ENCODE measurements at places on chromosomes 2 and 18.

DNA sequence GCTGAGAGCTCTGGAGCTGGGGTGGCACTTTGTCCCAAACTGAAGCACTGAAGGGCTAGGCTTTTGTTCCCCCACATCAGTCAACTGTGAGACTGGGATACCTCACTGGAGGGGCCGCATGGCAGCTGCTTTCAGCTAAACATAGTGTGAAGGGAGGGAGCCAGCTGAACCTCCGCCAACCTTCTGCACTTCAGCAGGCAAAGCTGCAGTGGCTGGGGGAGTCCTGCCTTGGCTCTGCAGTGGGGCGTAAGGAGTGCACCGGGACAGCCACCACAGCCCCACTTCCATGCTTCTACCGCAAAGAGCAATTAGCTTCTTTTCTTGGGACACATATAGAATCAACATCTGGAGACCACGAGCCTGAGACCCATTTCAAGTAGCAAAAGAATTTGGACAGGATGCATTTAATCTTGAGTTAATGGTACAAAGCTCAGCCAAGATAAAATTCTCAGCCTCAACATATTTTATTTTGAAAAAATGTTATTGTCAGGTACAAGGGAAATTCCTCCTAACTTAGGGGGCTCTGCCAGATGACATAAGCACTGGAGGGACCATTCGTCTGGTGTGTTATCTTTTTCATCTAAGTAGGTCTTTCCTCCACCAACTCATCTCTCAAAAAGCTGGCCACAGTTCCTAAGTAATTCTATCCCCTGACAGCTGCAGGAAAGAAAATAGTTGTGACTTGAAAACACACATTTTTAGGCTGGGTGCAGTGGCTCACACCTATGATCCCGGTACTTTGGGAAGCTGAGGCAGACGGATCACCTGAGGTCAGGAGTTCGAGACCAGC lies 25.6 kb upstream of the MYCN start:
- DNase-seq: peak; percentile 32

DNA sequence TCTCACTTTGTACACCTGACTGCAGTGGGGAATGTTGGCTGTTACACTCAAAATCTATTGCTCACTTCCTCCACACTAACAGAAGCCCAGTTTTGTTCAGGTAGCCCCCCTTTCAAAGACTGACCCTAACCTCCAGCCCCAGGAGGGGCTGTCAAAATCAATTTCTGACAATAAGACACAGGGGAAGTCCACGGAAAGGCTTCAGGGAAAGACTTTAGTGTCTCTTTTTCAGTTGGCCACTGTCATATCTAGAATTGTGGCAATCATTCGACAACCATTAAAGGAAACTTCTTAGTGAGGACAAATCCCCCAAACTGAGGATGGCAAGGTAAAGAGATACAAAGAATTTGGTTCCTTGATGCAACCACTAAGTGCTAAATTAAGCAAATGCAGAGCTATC lies 59.0 kb downstream of the BARD1 start:
- no peak for DNase-seq

DNA sequence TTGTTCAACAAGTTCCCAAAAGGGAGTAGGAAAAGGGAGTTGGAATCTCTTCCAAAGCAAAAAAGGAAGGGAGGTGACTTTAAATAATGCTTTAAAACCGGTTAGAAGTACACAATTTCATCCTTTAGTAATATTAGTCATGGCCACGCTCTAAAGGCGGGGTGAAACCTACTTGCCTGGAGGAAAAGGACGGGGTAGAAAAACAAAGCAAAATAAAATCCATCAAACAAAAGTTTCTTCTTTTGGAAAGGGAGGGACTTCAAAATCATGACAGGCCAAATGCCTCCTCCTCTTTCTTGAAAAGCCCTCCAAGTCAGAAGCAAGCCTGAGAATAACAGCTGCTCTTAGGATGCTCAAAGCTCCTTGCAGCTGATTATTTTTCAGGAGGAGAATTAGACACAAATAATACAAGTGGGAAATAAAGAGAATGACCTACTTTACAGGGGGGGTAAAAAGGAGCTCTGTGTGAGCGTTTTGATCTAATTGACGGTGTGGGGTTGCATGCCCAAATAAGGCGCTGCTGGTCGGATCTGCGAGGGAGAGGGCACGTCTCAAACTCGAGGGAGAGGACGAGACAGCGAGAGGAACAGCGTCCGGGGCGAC lies 1.8 kb upstream of the NPAS2 start:
- DNase-seq: no peak

DNA sequence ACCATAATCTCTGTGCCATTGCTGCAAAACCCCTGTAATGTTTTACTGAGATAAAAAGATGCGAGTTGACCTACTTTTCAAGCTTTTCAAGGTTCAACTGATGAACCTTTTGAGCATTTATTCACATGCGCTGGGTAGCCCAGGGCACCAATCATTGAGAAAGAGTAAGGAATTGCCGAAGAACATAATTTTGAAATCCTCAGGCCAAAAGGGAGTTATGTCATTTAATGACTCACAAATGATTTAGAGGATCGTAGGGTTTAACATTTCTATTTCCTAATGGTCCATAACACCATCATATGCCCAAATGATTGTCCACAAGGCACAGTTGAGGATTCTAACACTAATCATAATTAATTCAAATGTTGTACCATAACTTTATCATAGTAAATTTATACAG lies 20.2 kb upstream of the DLX1 start:
- DNase-seq: no peak

DNA sequence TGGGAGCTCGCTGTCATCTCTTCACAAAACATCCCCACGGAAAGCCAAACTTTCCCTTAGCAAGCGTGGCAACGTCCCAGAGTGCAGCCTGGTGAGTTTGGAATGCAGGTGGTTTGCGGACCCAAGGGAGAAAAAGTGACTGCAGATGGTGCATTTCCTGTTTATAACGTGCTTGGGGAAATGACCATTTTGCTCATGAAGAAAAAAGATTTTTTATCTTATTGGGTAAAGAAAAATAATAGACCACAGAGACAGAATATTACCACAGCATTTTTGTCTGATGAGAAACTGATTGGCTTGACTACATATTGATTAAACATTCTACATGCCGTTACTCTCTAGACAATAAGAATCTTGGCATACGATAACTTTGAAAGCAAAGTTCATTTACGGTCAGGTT lies 136.5 kb downstream of the COPS8 start:
- no peak for DNase-seq

DNA sequence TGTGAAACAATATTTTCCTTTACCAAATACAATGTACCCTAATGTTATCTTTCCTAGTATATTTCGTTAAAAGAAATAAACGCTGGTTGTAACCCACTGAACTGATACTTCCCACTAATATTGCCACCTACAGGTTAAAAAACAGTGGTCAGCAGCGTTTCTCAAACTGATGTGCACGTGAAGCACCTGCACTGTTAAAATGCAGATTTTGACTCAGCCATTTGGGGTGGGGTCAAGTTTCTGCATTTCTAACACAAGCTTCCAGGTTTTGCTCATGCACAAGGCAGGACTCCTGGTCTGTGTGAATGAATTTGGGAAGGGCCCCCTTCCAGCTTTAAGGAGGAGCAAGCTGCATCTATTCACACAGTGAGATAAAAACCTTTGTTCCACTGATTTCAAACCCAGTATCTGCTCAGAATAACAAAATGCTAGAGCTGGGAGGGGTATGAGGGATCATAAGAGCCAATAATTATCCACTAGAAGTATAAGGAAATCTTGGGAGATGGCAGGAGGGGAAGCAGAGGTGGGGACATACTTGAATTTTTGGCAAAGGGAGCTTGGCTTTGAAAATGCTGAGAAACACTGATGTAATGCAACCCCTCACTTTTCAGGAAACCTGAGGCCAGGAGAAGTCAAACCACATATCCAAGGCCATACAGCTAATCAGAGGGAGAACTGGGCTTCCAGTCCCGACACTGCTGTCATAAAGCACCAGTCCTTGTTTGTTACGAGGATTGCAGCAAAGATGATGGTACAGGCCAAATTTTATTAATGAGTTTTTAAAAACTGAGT lies 116.2 kb downstream of the RBMS1 start:
- no peak for DNase-seq

GRCh38 chr2:217797165-217797564 lies 205.6 kb downstream of the TNS1 start:
- no peak for DNase-seq

GRCh38 chr2:74261204-74261864 lies 62.9 kb downstream of the MTHFD2 start:
- DNase-seq: no peak

- no peak for DNase-seq
Measured at GRCh38 chr2:12120281-12121150, 374.1 kb downstream of the LPIN1 start.

DNA sequence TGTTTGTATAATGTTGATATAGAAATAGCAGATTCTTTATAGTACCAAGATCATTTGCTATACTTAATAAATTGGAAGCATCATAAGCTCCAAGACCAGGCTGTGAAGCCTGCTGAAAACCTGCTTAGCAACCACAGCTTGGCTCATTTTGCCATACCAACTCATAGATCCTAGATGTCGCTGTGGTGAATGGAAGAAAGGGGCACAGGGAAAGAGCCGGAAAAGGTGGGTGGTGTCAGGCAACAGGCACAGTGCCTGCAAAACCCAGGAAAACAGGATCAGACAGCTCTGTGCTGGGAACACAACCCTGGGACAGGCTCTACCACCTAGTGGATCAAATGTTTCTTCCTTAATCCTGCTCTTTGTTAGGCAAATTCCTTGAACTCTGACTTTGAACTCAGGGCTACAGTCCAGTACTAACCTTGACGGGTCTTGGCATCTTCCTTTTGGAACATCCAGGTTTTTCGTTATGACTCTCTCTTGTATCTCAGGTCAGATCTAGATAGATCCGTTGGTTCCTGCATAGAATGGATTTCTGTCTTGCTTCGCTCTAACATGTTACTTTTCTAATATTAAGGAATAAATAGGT lies 31.6 kb downstream of the TWSG1 start:
- no peak for DNase-seq

DNA sequence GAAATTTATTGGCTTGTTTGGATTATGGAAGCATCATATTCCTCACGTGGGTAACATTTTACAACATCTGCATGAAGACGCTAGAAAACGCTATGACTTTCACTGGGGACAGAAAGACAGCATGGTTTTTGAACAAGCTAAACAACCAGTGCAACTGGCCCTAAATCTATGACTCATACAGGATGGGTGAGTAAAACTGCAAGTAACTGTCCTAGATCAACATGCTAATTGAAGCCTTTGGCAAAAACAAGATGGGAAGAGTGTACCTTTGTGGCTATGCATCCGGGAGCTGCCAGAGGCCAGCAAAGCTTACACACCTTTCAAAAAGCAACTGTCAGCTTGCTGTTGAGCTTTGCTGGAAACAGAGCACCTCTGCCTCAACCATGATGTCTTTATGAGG lies 1096.0 kb upstream of the DDX18 start:
- DNase-seq: no peak

GRCh38 chr2:206635015-206635414 lies 7.3 kb upstream of the FAM237A start:
- no peak for DNase-seq

DNA sequence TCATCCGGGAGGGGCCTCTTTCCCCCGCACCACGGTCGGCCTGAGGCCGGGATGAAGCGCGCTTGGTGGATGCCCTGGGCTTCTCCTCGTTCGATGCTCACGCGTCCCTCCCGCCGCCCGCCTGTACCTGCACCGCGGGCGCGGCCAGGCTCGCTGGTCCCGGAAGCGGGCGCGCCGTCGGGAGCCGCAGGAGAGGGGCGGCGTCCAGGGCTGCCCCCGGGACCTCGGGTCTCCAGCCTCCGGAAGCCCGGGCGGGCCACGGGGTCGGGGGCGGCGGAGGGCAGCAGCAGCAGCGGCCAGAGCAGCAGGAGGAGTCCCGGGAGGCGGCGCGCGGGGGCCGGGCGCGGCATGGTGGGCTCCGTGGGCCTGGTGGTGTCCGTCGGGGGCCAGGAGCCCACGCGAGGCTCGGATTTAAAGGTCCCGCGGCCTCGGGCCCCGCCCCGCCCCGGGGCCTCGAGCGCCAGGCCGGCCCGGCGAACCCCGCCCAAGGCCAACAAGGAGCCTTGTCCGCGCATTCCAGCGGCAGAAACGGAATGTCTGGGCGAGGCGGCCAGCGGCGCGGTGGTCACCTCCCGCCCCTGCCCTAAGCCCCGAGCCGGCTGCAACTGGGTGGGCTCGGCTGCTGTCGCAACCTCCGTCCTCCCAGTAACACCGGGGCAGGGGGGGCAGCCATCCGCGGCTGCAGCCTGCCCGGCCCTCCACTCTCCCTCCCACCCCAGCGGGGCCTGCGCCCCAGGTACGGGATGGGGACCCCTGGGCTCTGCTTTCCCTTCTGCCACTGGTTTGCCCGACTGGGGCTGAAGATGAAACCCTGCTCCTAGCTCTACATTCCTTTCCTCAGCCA lies at the start of gene MATN3:
Gene MATN3 (minus strand): TSS at position 387 of the 844 bp plus-strand sequence. CDS start 37 bp downstream, at position 350.
- no peak for DNase-seq

GRCh38 chr2:71277536-71278103 lies 50.7 kb upstream of the PAIP2B start:
- DNase-seq: peak; percentile 4
